ELR (cell line): ENCODE measurements at places on chromosomes 7 and 10.

GRCh38 chr10:61452151-61452651, 980 bp downstream of the TMEM26 start:
- no peak for DNase-seq

GRCh38 chr10:31769564-31769963, 159.1 kb downstream of the ARHGAP12 start:
- DNase-seq = peak; percentile 93

GRCh38 chr7:139355320-139355719, 4.4 kb upstream of the LUC7L2 start:
- DNase-seq = no peak

GRCh38 chr7:68235937-68236336, 1239.3 kb downstream of the TYW1 start:
- DNase-seq = no peak

- peak; percentile 28 for DNase-seq
Measured at GRCh38 chr7:105766421-105767073, 109.9 kb downstream of the ATXN7L1 start.

DNA sequence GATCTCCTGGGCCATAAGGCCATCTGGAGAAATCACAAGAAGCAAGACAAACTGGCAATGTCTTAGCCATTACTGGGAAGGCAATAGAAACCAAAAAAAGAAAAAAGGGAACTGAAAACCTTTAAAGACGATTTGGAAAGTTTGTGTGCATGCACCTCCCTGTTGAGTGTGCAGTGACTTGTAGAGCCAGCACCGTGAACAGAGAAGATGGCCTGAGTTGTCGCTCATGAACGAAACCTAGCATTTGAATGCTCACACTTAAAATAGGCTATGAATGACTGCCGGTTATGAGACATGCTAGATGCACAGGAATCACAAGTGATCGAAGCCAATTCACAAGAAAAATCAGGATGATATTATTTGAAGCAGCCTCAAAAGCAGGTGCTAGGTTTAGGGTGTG, 151.3 kb upstream of the ADO start:
- no peak for DNase-seq

DNA sequence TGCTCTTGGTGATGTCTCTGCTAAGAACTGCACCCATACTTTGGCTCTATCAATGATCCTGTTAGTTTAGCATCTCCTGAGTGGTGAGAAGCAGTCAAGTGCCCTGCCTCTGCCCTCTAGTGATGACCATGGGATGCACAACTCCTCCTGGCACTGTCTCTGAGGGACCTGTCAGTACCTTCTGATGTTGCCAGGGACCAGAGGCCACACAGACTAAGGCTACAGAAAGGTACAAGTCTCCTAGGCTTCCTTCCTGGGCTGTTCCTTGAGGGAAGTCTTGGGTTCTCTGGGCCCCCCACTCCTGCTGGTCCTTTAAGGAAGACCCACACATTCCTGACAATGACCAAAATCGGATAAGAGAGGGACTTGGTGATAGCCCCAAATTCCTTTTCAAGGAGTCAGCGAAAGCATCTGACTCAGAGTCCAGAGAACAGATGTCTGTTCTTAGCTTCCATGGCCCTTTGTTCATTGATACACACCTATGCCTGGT, 15.3 kb downstream of the NKX2-3 start:
- DNase-seq = peak; percentile 71

DNA sequence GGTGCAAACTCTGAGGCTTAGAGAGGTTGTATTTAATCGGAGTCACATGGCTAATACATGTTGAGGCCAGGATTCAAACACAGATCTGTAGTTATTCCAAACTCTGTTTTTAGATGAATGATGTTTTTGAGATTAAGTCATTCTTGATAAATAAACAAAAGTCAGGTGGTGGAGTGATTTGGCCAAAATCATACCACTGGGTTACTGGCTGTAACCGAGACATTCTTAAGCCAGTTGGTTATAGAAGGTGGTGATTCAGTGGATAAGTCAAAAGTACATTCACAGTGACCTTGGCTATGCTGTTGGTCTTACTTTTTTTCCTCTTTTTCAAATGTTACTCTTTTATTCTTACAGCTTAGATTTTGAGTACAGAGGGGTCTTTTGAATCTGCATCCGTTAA, 361.4 kb downstream of the KIF20B start:
- peak; percentile 9 for DNase-seq

- no peak for DNase-seq
Measured at GRCh38 chr7:75033826-75034225, 39.8 kb downstream of the RCC1L start.

- DNase-seq = no peak
Measured at GRCh38 chr7:144987686-144988085, 151.8 kb upstream of the TPK1 start.
